ENCODE measurements at places on chromosomes 5 and 9. TPM values are rescaled to one million over a fixed set of nuclear protein-coding genes. Genes with fewer than 3 reads are reported as not detected.

- DNase-seq, result no peak
Observed at GRCh38 chr9:28888806-28889205, 1315.5 kb upstream of the C9orf72 start.

GRCh38 chr5:911601-912000 is 18.9 kb downstream of the TRIP13 start:
- DNase-seq, result peak; percentile 84

PCDHA5 gene
- under 0.01 TPM for total RNA-seq

- no peak for DNase-seq
Observed at GRCh38 chr5:134053840-134054338, 49.1 kb upstream of the VDAC1 start.

GRCh38 chr5:4977416-4978110 is 162.6 kb upstream of the ADAMTS16 start:
- DNase-seq, result no peak

USP20 gene
- total RNA-seq, result 8.9 TPM

DNA sequence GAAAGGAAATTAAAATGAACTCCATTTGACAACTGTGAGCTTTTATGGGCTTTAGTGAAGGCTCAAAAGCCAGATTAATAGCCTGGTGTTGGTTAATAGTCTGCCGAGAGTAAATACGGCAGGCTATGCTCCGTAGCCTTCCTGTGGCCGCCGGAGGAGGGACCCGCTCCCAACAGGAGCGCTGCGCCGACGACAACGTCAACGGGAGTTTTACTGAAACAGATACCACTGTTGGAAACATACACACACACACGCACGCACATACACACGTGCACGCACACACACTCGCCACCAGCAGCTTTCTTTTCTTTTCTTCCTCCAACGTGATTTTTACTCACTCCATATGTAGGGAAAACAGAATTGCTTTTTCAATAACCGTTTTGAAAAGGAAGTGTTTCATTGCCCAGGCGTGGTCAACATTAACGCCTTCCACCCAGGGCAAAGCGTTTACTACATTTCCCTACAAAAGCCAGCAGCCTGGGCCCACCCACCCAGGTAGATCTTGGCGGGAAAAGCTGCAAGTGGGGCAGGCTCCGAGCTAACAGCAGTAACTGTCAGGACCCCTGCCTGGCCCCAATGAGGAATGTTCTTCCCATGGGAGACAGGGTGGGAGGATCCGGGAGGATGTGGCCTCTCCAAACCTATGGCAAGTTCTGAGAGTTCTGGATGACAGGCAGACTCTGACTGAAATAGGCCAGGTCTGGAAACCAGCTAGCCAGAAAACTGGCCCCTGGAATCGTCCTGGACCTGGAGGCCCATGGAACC is 72.3 kb downstream of the PAX5 start:
- no peak for DNase-seq

GRCh38 chr5:2592766-2593165 is 158.7 kb downstream of the IRX2 start:
- no peak for DNase-seq

C9orf40 gene
- 1.7 TPM for total RNA-seq

GALNT12 gene
- total RNA-seq, result under 0.01 TPM

DNA sequence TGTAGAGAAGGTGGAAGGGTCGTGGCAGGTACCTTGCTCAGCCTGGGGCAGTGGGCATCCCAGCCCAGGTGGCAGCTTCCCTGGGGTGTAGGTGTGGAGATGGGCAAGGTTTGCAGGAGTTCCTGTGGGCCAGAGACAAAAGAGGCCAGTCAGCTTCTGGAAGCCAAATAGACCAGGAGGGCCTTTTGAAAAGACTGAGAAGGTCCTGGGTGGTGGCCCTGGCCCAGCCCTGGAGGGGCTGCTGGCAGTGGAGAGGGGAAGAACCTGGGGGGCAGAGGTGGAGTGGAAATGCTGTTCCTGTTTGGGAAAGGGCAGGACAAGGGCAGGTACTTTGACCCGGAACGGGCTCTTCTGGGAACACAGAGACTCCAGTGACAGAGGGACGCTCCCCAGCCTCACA is 7.0 kb upstream of the IL3 start:
- DNase-seq, result no peak

DNA sequence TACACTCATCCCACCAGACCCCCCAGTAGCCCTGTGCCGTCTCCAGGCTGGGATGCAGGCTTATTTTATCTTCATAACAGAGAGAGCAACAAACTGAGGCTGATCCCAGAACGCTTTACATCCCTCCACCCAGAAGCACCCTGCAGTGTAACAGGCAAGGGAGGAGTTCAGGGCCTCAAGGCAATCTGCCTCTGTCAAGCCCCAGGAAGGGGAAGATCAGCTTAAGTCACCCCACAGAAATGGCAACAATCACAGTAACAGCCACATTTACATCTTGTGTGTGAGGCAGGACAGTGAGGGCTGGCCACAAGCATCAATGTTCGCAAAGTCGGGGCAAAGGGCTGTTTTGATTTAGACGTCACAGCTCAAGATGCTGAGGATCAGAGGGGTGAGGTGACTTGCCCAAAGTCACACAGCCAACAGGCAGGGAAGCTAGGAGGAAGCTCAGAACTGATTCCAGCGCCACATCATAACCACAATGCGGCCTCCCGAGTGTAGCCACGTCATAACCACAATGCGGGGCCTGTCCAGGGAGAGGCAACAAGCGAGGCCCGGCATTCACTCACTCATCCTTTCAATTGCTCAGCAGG is 14.4 kb downstream of the STK10 start:
- DNase-seq, result peak; percentile 52

ORM1 gene
- not detected for total RNA-seq

POC5 gene
- 5.9 TPM for total RNA-seq

- DNase-seq, result no peak
Observed at GRCh38 chr5:153690236-153690635, 199.8 kb downstream of the GRIA1 start.

DNA sequence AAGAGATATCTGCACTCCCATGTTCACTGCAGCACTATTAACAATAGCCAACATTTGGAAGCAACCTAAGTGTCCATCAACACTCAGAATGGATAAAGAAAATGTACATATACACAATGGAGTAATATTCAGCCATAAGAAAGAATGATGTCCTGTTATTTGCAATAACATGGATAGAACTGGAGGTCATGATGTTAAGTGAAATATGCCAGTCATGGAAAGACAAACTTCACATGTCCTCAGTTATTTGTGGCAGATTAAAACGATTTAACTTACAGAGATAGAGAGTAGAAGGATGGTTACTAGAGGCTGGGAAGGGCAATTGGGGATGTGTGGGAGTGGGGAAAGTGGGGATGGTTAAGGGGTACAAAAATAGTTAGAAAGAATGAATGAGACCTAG is 110.3 kb upstream of the PCSK5 start:
- DNase-seq, result no peak

DNA sequence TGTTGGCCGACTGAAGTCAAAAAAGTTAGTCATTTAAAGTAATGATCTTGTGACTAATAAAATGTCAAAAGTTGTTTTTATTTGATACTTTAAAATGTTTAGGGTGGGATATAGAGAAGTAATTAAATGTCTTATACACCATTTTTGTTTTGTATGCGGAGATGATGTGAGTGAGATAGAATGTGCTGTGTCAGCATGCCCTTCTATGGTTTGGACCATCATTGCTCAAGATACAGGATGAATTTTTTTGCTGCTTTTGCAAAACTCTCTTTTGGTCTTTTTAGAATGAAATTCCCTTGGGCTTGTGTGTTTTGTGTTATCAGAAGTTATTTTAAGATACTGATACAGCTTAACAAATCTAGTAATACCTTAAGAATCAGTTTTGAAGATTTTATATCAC is 12.5 kb downstream of the SRFBP1 start:
- DNase-seq, result no peak

- no peak for DNase-seq
Observed at GRCh38 chr9:126761274-126761673, 43.6 kb upstream of the ZBTB43 start.

DNA sequence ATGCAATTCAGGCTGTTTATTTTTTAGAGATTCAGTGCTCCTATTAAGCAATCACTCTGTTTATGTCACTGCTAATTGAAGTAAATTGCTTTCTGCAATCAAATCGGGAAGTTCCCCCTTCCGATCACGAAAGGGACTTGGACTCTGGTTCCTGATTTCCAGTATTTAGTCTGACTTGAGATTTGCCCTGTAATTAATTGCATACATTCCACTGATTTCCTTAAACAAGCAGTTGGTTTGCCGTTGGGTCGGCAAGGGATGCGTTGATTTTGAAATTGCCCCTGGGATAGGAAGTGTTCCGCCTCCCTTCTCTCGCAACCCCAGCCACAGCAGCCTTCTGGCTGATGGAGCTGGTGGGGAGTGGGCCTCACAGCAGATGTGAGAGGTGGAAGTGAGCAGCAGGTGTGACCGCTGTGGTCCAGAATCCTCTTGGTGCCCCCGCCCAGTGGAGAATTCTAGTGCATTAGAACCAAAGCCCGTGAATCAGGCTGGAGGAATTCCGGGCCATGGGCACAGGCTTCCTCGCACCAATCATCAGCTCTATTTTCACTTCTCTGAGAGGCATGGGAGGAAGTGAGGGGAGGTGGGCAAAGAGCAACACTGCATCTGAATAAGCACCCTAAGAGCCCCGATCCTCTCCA is 102.5 kb downstream of the SPRY4 start:
- peak; percentile 48 for DNase-seq

ECSCR gene
- total RNA-seq, result 472 TPM

Measured in lung microvascular endothelial cell (primary cell).